ENCODE measurements at places on chromosomes 3 and 15. TPM values are rescaled to one million over a fixed set of nuclear protein-coding genes. Genes with fewer than 3 reads are reported as not detected.

GRCh38 chr3:55118451-55118850, 190.6 kb upstream of the LRTM1 start:
- DNase-seq = no peak

Gene ADAMTSL3
- 4.8 TPM for polyA plus RNA-seq

GRCh38 chr15:63968122-63968524, 78.2 kb downstream of the DAPK2 start:
- no peak for DNase-seq

DNA sequence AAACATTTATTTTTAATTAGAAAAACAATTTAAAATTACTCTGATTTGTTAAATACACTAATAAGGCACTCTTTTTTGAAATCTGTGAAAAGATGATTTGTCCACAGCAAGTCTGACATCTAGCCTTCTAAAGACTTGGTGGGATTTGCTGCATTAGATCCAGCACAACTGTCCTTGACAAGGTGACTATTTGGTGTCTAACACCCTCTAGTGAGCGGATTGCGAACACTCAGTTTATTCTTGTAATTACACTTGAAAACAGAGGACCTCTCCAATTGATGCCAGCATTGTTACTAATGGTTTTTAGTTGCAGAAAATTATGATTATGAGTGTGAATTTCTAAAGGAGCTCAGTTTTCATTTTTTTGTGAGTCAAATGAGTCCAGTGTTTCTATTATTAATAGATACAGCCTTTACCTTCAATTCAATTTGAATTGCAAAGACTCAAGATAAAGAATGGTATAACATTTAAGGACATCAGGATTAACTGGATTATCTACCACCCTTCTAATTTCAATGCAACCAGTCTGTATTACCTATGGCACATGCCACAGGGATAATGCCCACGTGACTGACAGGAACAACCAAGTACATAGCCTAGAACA, 29.7 kb upstream of the STRIT1 start:
- peak; percentile 57 for DNase-seq

GRCh38 chr15:70856884-70857561, 3.1 kb upstream of the LARP6 start:
- no peak for DNase-seq

Measured in right renal pelvis (tissue), 4 donors.